ENCODE measurements at places on chromosomes 6 and 20.

DNA sequence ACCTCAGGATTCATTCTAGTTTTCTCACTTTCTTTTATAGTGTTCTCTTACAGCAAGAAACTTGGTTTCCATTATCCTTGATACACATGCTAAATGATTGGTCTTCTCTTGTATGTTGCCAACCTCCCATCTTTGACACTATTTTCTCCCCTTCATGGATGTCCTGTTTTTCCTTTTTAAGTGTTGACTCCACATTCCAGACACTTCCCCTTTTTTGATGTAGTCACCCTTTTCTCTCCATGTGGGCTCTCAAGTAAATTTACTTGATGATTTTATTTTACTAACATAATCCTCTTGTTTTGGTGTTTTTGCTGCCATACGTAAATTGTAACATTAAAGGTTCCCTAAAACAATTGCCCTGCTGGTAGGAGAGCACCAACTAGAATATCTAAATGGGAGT, 148.1 kb downstream of the ZFAND3 start:
- no peak for DNase-seq

DNA sequence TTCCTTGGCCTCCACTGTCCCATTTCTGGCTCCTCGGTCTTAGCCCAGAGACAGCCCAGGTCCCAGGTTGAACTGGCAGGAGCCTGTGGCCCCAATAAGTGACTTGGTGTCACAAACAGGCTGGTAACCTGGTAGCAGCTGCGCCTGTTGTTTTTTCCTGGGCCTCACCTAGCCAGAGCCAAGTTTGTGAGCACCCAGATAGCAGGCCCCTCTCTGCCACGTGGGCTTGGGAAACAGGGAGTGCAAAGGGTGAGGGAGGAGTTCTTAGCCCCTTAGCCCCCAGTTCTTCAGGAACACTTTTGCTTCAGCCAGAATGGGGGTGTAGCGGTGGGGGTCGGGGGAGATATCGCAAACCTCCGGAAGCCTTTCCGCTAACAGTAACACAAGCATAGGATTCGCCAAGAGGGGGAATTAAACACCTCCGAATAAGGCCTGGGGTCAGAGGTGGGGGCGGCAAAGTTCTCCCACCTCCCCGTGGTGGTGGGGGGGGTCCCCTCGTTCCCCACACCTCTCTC, 760 bp downstream of the C6orf132 start:
- DNase-seq = no peak

DNA sequence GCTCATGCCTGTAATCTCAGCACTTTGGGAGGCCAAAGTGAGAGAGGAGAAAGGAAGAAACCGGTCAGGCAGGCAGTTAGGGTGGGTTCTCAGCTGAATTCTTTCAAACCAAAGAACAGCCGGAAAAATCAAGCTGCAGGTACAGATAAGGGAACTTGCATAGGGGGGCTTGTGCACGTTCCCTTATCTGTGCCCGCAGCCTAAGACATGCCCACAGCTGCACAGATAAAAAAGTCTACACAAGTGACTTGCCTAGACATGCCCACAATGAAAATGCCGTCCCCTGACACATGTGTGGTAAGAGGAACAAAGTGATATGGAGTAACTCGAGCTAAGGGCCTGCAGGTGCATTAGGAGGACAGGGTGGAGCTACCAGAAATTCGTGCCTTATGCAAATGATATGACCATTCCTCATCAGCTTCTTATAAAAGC, 175.8 kb upstream of the SALL4 start:
- no peak for DNase-seq

DNA sequence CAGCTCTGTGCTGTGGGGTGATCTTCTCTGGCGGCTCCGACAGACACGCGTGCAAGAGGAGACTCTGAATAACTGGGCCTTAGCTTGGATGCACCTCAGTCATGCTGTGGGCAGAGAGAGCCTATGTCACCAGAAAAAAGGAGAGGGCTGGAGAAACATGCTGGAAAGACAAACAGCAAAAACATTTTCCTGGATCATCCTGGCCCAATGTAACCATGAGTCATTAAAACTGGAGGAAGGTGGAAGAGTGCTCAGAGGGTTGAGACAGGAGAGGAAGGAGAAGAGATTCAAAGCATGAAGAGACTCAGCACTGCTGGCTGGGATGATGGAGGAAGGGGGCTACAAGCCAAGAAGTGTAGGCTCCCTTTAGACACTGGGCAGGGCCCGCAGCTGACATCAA, 292.0 kb downstream of the CDH26 start:
- no peak for DNase-seq

GRCh38 chr20:64055893-64056638, 6.6 kb upstream of the SOX18 start:
- DNase-seq = no peak

DNA sequence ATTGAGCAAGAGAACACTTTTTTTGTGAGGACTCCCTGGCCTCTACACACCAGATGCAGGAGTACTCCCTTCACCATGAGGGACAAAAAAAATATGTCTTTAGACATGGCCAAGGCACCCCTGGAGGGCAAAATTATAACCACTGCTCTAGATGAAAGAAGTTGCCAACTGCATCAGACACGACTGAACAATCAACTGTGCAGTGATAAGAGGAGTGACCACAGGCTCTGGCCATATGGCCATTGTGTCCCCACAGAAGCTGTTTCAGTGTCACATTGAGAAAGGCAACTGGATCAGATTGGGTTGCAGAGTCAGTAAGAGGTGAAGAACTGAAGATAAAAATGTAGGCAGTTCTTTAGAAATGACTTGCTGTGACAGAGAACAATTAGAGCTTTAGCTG, 85.7 kb downstream of the C6orf118 start:
- DNase-seq = no peak

- no peak for DNase-seq
Observed at GRCh38 chr20:24108581-24108980, 120.0 kb upstream of the GGTLC1 start.

DNA sequence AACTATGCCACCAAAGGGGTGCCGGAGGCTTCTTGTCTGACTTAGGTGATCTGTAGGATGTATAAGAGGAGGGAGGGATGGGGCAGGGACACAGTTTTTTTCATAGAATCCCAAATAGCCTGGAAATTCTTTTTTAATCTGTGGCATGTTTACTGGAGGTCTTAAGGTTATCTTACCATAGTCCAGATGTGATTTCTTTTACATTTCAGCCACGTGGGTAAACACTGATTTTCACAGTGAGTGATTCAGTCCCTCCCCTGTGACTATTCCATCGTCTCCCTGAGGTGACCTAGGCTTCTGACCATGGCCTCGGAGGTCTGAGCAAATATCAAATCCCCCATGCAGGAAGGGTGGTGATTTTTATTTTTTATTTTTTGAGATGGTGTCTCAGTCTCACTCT, 67.7 kb downstream of the AKAP12 start:
- DNase-seq = no peak

GRCh38 chr6:109977791-109978173, 329 bp upstream of the GPR6 start:
- no peak for DNase-seq

DNA sequence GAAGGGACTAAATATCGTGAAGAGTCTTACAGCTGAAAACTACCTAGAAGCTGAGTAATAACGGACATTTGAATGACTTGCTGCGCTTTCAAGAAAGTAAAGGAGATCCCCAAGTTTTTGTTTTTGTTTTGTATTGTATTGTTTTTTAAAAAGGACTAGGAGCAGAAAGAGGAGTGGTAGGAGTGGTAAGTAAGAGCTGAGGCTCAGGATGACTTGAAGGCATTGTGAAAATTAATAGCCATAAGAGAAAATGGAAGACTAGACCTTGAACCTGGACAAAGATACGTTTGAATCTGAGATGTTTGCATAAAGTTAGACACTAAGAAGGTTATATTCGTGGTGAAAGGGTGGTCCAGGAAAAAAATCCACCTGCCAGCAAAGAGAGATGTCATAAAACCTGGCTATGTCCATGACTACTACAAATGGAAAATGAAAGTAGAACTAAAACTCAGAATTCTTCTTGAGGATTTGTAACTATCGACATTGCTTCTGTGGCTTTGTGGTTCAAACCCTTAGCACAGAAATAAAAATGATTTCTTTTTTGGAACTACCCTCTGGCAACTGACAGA, 824.8 kb upstream of the FLRT3 start:
- no peak for DNase-seq

DNA sequence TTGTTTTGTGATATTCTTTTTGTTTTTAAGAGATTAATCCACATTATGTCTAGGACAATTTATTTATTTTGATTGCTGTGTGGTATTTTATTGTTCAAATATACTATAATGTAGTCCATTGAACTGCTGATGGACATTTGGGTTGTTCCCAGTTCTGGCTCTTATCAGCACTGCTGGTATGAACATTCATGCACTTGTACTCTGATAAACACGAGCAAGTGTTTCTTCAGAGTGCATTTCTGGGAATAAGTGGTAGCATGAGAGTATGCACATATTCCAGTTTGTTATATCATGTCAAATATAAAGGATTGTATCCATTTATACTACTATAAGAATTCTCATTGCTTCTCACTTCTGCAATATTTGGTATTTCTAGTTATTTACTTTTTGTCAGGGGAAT, 7.1 kb downstream of the CALHM6 start:
- no peak for DNase-seq

- DNase-seq = no peak
Observed at GRCh38 chr20:40410028-40410427, 279.0 kb downstream of the MAFB start.

DNA sequence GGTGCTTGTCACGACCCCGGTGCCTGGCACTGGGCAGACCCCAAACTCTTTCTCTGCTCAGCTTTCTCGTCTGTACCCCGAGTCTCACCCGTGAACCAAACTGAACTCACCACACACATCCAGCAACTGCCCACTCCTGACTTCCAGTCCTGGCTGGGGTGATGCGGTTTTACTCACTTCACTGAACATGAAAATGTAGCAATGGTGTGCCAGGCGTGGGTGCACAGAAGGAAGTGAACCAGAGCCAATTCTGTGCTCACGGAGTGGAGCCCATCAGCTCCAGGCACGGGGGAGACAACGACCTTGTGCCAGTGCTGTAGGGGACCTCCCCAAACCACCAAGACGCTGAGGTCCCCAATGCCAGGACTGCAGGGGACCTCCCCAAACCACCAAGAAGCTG, 78.7 kb upstream of the AFDN start:
- DNase-seq = no peak

GRCh38 chr6:11224252-11224965, 8.1 kb downstream of the NEDD9 start:
- DNase-seq = no peak

- no peak for DNase-seq
Observed at GRCh38 chr6:106227612-106228507, 97.7 kb downstream of the ATG5 start.

- no peak for DNase-seq
Observed at GRCh38 chr6:69303382-69303781, 493.4 kb downstream of the LMBRD1 start.

- no peak for DNase-seq
Observed at GRCh38 chr6:126117251-126117650, 130.9 kb downstream of the TRMT11 start.

- no peak for DNase-seq
Observed at GRCh38 chr6:125201961-125202729, 48.6 kb downstream of the TPD52L1 start.

GRCh38 chr20:37396416-37397075, 50.6 kb downstream of the SRC start:
- DNase-seq = peak; percentile 32

DNA sequence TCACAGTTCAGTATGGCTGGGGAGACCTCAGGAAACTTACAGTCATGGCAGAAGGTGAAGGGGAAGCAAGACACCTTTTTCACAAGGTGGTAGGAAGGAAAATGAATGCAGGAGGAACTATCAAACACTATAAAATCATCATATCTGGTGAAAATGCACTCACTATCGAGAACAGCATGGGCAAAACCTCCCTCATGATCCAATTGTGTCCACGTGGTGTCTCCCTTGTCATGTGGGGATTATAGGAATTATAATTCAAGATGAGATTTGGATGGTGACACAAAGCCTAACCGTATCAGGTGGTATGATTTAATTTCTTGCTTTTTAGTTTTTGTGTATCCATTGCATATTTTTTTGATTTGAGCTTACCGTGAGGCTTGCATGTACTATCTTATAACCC, 133.2 kb upstream of the SYNCRIP start:
- no peak for DNase-seq

DNA sequence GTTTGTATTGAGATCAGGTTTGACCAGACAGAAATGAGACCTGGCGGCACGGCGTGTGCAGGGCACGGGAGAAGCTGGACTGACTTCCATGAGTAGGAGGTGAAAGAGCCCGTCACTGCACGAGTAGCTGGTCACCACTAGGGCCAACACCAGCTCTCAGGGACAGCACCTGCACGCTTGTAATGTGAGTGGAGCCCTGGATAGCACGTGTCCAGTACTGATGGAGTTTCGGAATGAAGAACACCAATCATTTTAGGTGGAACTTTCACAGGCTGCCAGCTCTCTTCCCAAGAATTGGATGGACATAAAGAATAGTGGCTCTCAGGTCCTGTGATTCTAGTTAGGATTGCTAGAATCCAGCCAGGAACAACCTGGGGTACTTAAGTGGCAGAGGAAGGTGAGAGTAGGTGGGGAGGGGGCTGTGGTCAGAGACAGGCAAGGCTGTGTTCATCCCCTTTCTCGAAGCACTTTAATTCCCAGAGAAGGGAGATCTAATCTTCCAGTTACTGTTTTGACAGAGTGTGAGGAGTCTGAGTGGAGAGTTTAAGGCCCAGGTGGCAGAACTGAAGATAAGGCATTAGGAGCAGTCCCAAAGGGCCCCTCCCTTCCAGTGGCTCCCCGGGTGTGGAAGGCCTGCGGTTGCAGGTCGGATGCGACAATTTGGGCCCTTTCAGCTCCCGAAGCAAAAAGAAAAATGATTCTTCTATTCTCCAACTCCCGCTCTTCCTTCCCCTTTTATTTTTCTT, 314.8 kb downstream of the QKI start:
- DNase-seq = no peak

- DNase-seq = no peak
Observed at GRCh38 chr6:43240950-43241349, 2.3 kb upstream of the TTBK1 start.

- no peak for DNase-seq
Observed at GRCh38 chr20:23294166-23294565, 56.4 kb upstream of the NXT1 start.

- DNase-seq = no peak
Observed at GRCh38 chr6:28758046-28758817, 165.6 kb downstream of the TRIM27 start.

- DNase-seq = no peak
Observed at GRCh38 chr6:95819939-95820338, 195.8 kb upstream of the FUT9 start.

DNA sequence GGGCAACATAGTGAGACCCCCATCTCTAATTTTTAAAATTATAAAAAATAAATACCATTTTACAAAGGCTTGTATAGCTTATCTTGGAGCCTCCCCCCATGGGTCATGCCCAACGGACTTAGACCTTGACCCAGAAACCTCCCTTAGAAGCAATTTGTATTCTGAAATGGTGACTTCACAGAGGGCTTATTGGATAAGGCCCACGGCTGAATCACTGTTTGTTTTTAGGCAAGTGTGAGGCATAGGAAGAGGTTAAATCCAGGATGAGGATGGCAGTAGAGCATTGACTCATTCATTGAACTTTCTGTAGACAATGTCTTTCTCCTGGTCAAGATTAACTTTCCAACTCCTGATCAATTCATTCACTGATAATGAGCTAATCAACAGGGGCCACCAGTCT, 6.2 kb upstream of the SNAI1 start:
- no peak for DNase-seq

GRCh38 chr20:57006411-57007170, 259.9 kb downstream of the BMP7 start:
- DNase-seq = no peak

- DNase-seq = no peak
Observed at GRCh38 chr6:159427771-159428170, 258.6 kb downstream of the FNDC1 start.

- no peak for DNase-seq
Observed at GRCh38 chr6:31285486-31285885, 13.6 kb upstream of the HLA-C start.

- no peak for DNase-seq
Observed at GRCh38 chr20:44448753-44449546, 26.7 kb upstream of the TTPAL start.

Measured in nucleus accumbens (tissue), 56 donors.